ENCODE measurements at places on chromosomes 1 and 21.

DNA sequence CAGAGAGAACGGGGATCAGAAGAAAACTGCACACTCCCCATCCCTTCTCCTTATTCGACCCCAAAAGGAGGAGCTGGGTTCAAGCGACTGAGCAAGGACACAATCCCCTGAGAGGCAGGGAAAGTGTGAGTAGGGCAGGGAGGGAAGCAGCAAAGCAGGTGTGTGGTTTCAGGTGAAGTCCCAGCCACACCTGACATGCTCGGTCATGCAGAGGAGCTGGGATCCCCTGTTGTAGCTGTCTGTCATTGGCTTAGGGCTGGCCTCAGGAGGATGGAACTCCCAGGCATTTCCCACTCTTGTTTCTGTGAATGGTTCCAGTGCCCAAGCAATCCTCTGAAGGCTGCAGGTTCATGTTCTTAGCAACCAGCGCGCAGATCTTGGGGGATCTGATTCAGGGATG lies 150.7 kb downstream of the DSCAM start:
- DNase-seq, result no peak

GRCh38 chr1:28244549-28245251 lies 8.8 kb downstream of the ATP5IF1 start:
- no peak for DNase-seq

DNA sequence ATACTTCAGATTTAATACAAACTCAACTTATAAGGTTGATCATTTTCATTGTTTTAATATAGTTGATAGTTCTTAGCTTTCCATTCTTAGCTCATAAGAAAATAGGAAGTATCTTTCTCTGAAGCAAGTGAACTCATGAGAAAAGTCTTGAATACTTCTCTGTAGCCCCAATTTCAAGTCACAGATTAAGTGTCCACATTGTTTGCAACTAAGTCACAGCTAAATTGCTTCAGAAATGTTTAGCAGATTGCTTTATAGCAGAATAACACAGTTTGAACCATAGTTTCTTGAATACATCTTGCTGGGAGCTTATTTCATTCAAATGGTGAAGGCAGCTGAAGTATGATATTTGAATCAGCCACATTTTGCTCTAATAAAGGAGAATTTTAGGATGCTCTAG lies 10.6 kb upstream of the PKN2 start:
- no peak for DNase-seq

GRCh38 chr1:219660666-219661463 lies 48.0 kb upstream of the ZC3H11B start:
- DNase-seq, result peak; percentile 67

DNA sequence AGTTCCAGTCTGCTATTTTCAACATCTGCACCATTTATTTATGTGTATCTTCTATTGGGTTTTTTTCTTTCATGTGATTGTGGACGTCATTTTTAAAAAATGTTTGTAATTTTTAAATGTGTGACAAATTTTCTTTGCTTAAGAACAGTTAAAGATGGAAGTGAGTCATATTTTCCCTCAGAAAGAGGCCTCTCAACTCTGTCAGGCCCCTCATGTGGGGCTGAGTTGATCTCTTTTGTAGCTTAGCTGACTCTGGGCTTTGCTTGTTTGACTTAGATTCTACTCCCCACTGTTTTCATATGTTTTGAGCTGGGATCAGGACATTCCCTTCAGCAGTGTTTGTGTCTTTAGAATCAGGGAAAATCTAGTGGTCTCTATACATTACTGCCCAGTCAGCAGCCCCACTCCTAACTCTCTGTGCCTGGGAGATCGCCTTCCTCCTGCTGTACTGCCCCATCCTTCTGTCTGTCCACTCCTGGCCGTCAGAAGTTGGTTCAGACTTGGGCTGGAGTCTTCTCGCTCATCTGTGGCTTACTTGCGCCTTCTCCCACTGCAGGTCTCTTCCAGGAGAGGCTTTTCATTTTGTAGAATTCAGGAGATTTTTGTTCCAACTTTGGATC lies 137.4 kb downstream of the DYRK1A start:
- no peak for DNase-seq

DNA sequence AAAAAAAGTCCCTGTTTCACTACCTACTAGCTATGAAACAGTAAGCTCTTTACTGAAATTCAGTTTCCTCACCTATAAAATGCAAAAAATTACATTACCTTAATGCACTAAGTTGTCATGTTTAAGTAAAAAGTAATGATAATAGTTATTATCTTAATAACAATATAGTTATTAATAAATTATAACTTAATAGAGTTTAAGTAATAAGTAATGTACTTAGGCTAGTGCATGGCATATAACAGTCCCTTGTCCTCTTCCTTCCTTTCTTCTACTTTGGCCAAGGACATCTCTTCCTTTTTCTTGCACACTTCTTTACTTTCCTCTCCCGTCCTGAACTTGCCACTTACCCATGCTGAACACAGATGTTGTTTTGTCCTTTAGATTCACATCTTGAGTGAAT lies 9.0 kb downstream of the TMEM200B start:
- DNase-seq, result no peak

- DNase-seq, result no peak
Observed at GRCh38 chr1:97424209-97424608, 496.6 kb downstream of the DPYD start.

- no peak for DNase-seq
Observed at GRCh38 chr1:52653207-52653849, 20.4 kb downstream of the SHISAL2A start.

DNA sequence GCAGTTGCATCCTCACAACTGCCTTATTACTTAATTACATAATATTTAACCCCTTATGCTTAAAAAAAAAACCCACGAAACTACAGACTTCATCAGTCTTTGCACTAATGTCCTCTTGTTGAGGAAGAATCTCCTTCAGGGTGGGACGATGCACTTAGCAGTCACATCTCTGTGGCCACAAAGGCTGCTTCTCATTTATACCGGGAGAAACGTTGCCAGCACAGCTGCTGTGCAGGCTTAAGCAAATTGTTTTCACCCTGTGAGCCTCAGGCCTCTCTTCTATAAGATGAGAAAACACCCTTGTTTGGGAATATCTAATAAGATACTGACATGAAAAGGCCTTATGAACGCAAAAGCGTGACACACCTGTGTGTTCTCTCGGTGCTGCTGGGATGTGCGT lies 2.9 kb upstream of the OBSCN start:
- DNase-seq, result no peak

DNA sequence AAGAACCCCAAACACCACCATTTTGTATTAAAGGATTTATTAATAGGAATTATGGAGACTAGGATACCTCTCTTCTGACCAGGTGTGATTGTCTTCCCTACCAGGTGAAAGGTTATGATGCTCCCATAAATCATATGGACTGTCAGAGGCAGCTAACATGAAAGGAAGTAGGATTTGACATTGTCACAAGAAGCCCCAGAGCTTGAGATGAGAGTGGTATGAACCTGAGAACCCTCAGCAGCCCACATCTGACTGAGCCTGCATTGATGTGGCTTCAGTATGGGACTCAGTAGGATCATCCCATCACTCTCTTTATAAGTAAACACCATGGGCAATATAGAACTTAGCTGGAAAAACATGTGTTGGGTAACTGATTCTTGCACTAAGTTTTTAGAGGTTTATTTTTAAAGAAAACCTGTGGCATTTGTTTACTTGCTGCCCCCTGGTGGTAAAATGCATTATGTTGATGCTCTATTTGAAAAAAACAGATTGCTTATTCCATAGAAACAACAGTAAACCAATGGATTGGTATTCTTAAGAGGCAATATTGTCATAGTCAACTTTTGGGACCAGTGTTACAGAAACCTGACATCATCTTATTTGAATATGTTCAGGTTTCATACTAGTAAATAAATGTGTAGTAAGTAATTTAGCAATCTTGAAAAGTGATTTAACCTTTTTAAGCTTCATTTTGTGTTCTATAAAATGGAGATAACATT lies 16.6 kb upstream of the CACYBP start:
- DNase-seq, result peak; percentile 59

GRCh38 chr1:175054736-175055135 lies 12.9 kb upstream of the TNN start:
- no peak for DNase-seq

GRCh38 chr1:75519651-75520427 lies 91.1 kb downstream of the SLC44A5 start:
- no peak for DNase-seq

- DNase-seq, result no peak
Observed at GRCh38 chr1:69256036-69256435, 311.7 kb upstream of the LRRC7 start.

DNA sequence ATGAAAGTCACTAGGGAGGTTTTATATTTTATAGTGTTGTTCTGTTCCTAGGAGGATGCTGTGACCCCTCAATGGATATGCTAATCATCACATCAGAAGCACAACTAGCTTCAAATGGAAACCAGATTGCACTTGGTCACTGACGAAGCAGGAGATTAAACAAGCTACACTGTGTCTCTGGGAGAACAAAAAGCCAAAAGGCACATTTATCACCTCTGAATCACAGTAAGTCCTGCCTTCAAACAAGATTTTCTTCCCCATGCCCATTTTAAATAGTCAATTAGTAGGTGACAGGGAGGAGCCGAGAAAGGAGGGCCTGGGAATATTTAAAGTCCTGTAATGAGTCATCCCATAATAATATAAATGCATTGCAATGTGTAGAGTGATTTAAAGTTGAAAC lies 38.1 kb downstream of the RGS2 start:
- no peak for DNase-seq

DNA sequence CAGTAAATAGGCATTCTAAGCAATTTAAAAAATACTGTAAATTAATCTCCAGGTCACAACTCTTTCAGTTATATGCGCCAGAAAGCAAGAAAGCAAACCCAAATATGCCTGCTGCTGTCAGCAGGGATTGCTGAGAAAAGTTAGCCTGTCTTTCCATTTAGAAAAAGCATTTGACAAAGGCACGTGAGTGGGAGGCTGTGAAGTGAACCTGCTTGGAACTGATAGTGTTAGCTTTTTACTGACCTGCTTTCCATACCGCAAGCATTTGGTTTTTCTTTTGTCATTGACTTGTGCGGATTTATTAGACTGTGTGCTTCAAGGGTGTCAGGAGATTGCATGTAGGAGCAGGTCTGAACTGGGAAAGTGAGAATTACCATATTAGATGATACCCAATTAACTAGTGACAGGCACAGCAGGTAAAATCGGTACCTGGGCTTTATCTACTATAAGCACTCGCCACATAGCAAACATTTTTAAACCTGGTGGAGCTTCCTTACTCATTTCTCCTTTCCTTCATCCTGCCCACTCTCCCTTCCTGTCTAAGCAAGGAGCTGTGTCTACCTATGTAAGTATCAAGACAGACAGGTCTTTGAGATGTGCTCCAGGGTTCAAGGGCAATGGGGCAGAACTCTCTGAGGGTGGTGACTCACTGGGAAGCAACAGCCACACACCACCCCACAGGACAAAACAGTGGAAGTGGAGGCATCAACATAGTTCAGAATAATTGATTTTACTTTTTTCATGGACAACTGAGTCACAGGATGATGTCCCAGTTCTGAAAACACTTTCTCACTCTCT lies 323.9 kb downstream of the DISC1 start:
- DNase-seq, result no peak

DNA sequence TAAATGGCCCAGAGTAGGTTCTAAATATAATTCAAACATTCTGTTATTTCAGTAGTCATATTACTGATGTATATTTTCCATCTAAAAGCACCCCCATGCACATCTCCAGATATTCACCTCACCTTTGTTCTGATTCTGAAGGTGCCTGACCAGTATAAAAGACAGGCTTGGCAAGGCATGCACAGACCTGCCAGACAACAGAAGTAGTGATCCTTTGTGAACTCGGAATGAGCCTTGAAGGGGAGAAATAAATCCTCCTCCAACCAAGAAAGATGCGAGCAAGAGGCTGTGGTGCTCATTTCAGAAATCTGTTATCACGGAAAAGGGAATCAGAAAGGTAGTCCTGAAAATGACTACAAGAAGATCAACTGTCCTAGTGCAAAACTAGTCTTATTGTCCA lies 287.3 kb downstream of the VAV3 start:
- DNase-seq, result no peak

DNA sequence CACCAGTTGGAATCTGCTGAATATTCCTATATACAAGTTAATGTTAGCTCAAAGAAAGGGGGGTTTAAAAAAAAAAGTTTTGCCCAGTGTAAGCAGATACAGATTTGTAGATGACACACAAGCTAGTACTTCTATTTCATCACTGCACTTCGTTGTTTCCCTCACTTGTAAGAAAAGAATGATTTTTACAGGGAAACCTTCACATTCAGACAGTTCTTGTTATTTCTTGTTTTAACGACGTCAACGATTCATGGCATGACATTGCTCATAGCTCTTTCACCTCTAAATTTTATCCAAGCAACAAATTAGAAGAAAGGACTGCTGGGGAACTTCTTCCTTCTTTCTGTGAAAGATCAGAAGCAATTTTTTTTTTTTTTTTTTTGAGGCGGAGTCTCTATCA lies 25.7 kb upstream of the C1orf105 start:
- no peak for DNase-seq

GRCh38 chr1:48182439-48182838 lies 40.1 kb upstream of the SLC5A9 start:
- DNase-seq, result no peak

GRCh38 chr1:159207774-159208173 lies 3.1 kb downstream of the ACKR1 start:
- no peak for DNase-seq

GRCh38 chr1:226104671-226105121 lies 42.2 kb downstream of the H3-3A start:
- no peak for DNase-seq

DNA sequence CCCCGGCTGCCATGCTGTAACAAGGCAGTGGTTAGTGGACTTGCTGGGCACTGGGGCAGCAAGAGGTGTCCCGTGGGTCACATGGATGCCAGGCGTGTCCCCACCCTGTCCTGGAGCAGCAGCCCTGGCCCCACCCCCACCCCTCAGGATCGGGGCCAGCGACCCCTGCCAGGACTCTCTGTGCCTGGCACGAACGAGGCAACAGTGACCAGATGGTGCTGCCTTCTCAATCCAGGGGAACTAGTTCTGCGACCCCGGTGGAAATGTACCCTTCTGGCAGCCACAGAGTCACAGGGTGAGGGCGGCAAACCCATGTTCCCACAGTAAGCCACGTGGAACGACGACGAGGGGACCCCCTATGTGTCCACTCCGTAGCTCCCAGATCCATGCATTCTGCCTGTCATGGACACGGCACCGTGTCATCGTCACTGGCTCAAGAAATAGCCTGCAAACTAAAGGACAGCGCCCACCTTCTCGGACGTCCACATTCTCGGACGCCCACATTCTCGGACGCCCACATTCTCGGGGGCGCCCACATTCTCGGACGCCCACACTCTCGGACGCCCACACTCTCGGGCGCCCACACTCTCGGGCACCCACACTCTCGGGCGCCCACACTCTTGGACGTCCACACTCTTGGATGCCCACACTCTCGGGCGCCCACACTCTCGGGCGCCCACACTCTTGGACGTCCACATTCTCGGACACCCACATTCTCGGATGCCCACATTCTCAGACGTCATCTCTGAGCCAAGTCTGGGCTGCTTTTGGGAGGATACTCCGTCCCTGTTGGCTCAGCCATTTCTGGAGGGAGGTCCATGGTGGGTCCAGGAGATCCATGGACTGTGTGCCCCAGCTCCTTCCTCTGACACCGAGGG lies 19.6 kb upstream of the ACTRT2 start:
- no peak for DNase-seq

DNA sequence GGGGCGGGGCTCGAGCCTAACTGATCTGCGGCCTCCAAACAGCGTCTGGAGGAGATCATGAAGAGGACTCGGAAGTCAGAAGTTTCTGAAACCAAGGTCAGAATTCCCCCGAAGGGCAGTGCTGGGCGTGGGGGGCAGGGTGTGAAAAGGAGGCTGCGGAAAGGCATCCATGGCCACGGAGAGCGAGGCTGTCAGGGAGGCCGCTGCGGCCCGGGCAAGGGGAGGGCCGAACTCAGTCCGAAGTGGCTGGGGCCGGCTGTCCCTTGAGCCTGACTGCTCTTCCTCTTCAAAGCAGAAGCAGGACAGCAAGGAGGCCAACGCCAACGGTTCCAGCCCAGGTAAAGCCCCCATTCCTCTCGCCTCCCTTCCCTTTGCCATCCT lies 23.2 kb downstream of the MAP7D1 start:
- DNase-seq, result no peak

Data from PC-9 (cell line).